ENCODE measurements at places on chromosomes 13 and 19.

DNA sequence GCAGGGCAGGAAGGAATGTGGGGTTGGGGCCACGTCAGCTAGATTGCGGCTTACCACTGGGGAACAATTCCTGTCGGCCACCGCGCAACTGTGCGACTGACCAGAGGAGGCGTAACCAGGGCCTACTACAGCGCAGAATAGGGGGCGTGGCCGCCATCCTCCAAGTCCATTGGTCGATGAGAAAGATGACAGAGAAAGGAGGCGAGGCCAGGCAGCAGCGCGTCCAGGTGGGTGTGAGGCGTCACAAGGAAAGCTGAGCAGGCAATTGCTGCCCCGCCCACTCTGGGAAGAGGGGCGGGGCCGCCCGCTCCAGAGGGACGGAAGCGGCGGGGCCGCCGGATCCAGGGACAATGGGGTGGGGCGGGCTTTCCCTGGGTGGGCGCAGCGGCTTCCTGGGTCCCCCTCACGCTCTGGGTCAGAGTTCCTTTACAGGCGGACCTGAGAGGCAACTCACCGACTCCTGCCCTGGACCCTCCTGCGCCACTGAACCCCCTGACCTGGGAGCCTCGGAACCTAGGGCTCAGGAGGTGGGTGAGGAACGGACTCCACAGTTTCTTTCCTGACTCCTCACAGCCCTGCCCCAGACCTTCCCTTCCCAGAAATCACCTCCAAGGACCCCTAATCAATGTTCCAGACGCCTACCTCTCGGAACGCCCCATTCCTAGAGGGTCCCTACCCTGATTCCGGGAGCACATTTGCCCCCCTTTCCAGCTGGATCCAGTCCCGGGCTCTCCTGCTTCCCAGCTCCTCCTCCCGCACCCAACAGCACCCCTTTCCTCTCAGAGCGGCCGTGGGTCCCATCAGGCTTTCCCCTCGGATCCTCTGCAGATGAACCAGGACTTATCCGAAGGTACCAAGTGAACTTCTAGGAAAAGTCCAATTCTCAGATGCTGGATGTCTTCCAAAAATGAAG lies 101.5 kb upstream of the ZNF492 start:
- DNase-seq: no peak

- DNase-seq: peak; percentile 60
Measured at GRCh38 chr19:10227026-10227971, 3.8 kb downstream of the S1PR2 start.

DNA sequence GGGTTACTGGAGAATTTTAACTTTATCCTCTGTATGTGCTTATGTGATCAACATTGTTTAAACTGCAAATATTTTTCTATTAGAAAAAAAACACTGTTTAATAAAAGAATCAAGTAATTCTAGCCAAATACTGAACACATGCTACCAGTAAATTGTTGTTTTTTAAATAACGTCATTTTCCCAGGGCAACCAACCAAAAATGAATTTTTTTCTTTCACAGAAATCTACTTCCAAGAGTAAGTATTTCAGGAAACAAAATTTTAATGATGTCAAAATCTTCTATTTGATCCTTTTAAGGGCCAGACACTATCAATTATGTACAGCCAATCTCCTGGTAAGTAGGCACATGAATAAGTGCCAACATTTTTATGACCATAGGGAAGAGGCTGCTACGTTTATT lies 57.1 kb downstream of the TUBGCP3 start:
- no peak for DNase-seq

DNA sequence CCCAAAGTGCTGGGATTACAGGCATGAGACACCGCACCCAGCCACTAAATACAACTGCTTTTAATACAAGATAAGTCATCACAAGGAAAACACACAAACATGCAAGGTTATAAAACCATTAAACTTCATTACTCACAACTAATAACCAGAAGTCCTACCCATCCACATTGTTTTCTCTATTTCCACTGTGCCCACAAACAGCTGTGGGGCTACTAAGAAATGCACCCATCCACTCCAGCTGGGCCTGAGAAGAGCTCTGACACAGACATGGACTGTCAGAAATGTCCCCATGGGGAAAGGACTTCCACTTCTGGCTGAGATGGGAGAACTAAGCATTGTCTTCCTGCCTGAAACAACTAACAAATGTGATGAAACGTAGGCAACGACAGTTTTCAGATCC lies 17.2 kb downstream of the SAFB2 start:
- no peak for DNase-seq

DNA sequence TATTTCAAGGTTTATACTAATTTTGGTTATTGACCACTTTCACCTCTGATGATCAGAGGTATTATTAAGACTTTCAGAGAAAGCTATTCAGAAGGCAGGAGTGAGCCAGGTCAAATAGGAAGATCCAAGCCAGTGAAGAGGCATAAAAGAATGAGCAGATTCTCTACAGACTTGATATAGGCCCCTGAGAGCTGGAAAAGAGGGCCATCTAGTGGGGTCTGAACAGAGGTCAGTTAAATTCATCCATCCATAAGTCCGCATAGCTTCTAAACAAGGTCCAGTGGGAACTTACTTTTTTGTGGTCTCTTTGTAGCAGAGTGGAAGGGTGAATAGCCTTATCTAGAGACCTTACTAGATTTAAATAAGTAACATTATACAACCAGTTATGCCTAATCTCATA lies 126.6 kb upstream of the UFM1 start:
- no peak for DNase-seq

All from neural crest cell (in vitro differentiated cells).